Melanocyte of skin (primary cell): ENCODE measurements at places on chromosomes 4 and X. TPM values are rescaled to one million over a fixed set of nuclear protein-coding genes. Genes with fewer than 3 reads are reported as not detected.

Gene SLC2A9
- 1.5 and 2.1 TPM in 2 replicates for total RNA-seq

Gene P2RY4
- 0.34 TPM in 1 of 2 replicates, not detected in the other for total RNA-seq

Gene HSFX4
- not detected in 2 replicates for total RNA-seq

Gene VEGFC
- 0.36 TPM in 1 of 2 replicates, not detected in the other for total RNA-seq

Gene HAUS3
- total RNA-seq = 11.0 and 15.3 TPM in 2 replicates

Gene PNCK
- total RNA-seq = 1.4 and 1.8 TPM in 2 replicates

Gene SRPX
- 191 and 226 TPM in 2 replicates for total RNA-seq

Gene ALG13
- 30.6 and 63.2 TPM in 2 replicates for total RNA-seq

Gene NDNF
- total RNA-seq = not detected in 2 replicates

Gene DUX4
- not detected in 2 replicates for total RNA-seq

Gene MXD4
- 20.3 and 25.9 TPM in 2 replicates for total RNA-seq

Gene PHOX2B
- total RNA-seq = not detected in 2 replicates

Gene PRIMPOL
- total RNA-seq = 9.3 and 11.6 TPM in 2 replicates

Gene UCHL1
- 214 and 278 TPM in 2 replicates for total RNA-seq
